Endodermal cell (in vitro differentiated cells): ENCODE measurements at places on chromosomes 1 and 21. TPM values are rescaled to one million over a fixed set of nuclear protein-coding genes. Genes with fewer than 3 reads are reported as not detected.

GRCh38 chr1:65359888-65360287 lies 50.5 kb downstream of the DNAJC6 start:
- DNase-seq = no peak
- no peak overlapping the region for H3K27ac ChIP-seq
- no peak overlapping the region for H3K4me3 ChIP-seq
- no peaks in the 10 kb centered on the region for H3K4me1 ChIP-seq
- H3K36me3 ChIP-seq = no peaks in the 10 kb centered on the region

- no peaks in the 10 kb centered on the region for H3K36me3 ChIP-seq
- H3K27ac ChIP-seq = no peak overlapping the region
- no peak for DNase-seq
- H3K4me3 ChIP-seq = no peak overlapping the region
- no peaks in the 10 kb centered on the region for H3K4me1 ChIP-seq
These were observed 15.4 kb upstream of the CD2 start for GRCh38 chr1:116738673-116739370.

DNA sequence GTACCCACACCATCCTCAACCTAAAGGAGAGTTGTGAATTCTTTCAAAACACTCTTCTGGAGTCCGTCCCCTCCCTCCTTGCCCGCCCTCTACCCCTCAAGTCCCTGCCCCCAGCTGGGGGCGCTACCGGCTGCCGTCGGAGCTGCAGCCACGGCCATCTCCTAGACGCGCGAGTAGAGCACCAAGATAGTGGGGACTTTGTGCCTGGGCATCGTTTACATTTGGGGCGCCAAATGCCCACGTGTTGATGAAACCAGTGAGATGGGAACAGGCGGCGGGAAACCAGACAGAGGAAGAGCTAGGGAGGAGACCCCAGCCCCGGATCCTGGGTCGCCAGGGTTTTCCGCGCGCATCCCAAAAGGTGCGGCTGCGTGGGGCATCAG lies 638 bp upstream of the OLIG2 start:
- no peak overlapping the region for H3K27ac ChIP-seq
- H3K4me3 ChIP-seq = peak overlapping the region; percentile 72
- peaks cover 100% of the 10 kb centered on the region for H3K27me3 ChIP-seq

Gene BTG3
- 47.7 to 54.3 TPM (median 48.2 TPM) in 3 replicates for total RNA-seq

GRCh38 chr1:234593109-234593508 lies 16.9 kb downstream of the IRF2BP2 start:
- H3K36me3 ChIP-seq = no peaks in the 10 kb centered on the region
- no peaks in the 10 kb centered on the region for H3K4me1 ChIP-seq
- DNase-seq = no peak

Gene IL22RA1
- total RNA-seq = 0.17 TPM in 1 of 3 replicates, not detected in the others

Gene BNIPL
- 0.56 and 1.6 TPM in 2 replicates for total RNA-seq

GRCh38 chr1:206002160-206002559 lies 1.0 kb downstream of the RAB7B start:
- H3K4me3 ChIP-seq = no peak overlapping the region
- no peak overlapping the region for H3K27ac ChIP-seq
- peak; percentile 43 for DNase-seq
- no peaks in the 10 kb centered on the region for H3K27me3 ChIP-seq

- no peak overlapping the region for H3K4me3 ChIP-seq
- no peak overlapping the region for H3K27ac ChIP-seq
- no peaks in the 10 kb centered on the region for H3K36me3 ChIP-seq
- H3K27me3 ChIP-seq = no peaks in the 10 kb centered on the region
- no peaks in the 10 kb centered on the region for H3K4me1 ChIP-seq
These were observed 15.6 kb upstream of the ZMYM6 start for GRCh38 chr1:35047188-35047858.

DNA sequence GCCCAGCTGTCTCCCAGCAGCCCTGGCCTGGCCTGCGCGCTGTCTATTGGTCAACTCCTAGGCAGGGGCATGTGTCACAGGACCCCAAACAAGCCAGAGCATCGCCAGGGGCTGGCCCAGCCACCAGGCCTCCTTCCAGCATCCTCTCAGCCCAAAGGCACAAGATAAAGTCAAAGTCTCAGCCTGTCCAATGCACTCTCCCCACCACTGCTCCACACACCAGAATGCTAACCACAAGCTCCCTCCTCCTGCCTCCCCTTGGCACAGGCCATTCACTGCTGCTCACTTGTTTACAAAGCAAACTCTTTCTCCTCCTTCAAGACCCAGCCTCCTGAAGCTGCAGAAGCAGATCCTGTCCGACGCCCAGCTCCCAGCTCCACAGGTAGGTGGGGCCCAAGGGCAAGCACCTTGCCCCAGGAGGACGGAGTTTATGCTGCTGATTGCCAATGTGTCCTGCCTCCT lies 133.4 kb downstream of the DMRTB1 start:
- no peak overlapping the region for H3K4me3 ChIP-seq
- H3K27me3 ChIP-seq = no peaks in the 10 kb centered on the region
- H3K27ac ChIP-seq = no peak overlapping the region
- no peaks in the 10 kb centered on the region for H3K36me3 ChIP-seq

DNA sequence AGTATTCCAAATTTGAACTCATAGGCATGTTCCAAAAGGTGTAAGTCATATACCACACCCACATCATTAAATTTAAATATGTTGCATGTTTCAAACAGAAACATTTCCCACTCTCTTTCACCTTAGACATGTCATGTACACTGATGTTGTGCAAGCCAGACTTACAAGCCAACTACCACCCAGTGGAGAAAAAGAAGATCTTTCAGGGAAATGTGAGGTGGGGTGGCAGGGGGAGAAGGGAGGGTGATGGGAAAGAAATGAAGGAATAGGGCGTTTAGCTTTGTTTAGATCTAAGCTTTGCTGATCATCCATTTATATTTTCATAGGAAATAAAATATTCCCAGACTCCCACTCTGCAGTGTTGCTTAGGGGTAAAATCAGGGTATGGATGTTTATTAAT lies 1.6 kb downstream of the NEGR1 start:
- H3K4me1 ChIP-seq = no peaks in the 10 kb centered on the region
- no peak for DNase-seq
- peaks cover 45% of the 10 kb centered on the region for H3K27me3 ChIP-seq
- no peak overlapping the region for H3K27ac ChIP-seq
- H3K4me3 ChIP-seq = no peak overlapping the region
- no peaks in the 10 kb centered on the region for H3K36me3 ChIP-seq

- H3K4me1 ChIP-seq = peaks cover 7% of the 10 kb centered on the region
- no peak overlapping the region for H3K4me3 ChIP-seq
- DNase-seq = no peak
- H3K27me3 ChIP-seq = no peaks in the 10 kb centered on the region
- peaks cover 24% of the 10 kb centered on the region for H3K36me3 ChIP-seq
- H3K27ac ChIP-seq = no peak overlapping the region
These were observed 40.1 kb downstream of the MAST2 start for GRCh38 chr1:45843474-45843905.

Gene CFHR1
- not detected in 3 replicates for total RNA-seq

Gene PCP4
- not detected in 3 replicates for total RNA-seq

- no peaks in the 10 kb centered on the region for H3K36me3 ChIP-seq
- no peaks in the 10 kb centered on the region for H3K4me1 ChIP-seq
- no peak overlapping the region for H3K27ac ChIP-seq
- no peak overlapping the region for H3K4me3 ChIP-seq
These were observed 7.0 kb upstream of the GPR88 start for GRCh38 chr1:100530880-100531487.

Gene PROK1
- not detected in 3 replicates for total RNA-seq

Gene POTED
- not detected in 3 replicates for total RNA-seq

GRCh38 chr1:220454155-220454777 lies 73.7 kb upstream of the MARK1 start:
- no peaks in the 10 kb centered on the region for H3K4me1 ChIP-seq
- no peaks in the 10 kb centered on the region for H3K27me3 ChIP-seq
- no peak overlapping the region for H3K27ac ChIP-seq

Gene TSTD1
- 56.6 and 59.1 TPM in 2 replicates for total RNA-seq

GRCh38 chr1:21673277-21673780 lies 4.2 kb upstream of the RAP1GAP start:
- H3K4me3 ChIP-seq = no peak overlapping the region
- H3K36me3 ChIP-seq = peaks cover 7% of the 10 kb centered on the region
- DNase-seq = no peak
- no peaks in the 10 kb centered on the region for H3K4me1 ChIP-seq
- peaks cover 5% of the 10 kb centered on the region for H3K27me3 ChIP-seq

Gene PLA2G2A
- total RNA-seq = not detected in 3 replicates

- H3K36me3 ChIP-seq = peaks cover 69% of the 10 kb centered on the region
- no peak overlapping the region for H3K4me3 ChIP-seq
- no peaks in the 10 kb centered on the region for H3K27me3 ChIP-seq
- H3K4me1 ChIP-seq = peaks cover 5% of the 10 kb centered on the region
- no peak for DNase-seq
These were observed 44.1 kb downstream of the SLC66A1 start for GRCh38 chr1:19356266-19356665.

DNA sequence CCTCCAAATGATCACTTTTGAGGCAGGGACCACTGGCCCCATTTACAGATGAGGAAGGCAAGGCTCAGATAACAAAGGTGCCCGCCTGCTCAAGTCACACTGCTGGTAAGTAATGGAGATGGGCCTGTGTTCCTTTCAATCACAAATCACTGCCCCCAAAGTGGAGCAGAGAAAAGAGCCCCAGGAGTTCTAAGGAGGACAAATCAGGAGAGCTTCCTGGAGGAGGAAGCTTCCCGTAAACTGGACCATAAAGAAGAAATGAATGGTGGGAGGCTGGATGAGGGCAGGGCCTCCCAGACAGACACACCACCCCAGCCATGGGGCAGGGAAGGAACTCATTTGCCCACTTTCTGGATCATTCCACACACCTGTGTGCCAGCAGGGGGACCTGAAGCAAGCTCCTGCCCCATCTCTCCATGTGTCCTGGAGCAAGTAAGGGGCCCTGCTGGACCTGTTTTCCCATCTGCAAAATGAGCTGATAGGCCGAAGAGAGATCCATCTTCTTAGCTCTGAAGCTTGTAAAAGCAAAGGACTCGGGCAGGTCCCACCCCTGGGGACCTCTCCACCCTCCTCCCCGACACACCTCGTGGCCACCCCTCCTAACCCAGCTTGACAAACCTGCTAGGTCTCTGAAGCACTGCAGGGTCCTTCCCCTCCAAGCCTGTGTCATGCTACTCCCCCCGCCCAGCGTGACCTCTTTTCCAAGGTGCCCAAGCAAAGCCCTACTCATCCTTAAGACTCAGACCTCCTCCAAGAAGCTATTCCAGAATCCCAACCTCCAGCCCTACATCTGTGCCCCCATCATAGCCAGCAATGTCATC lies 5.5 kb downstream of the LAPTM5 start:
- H3K27me3 ChIP-seq = no peaks in the 10 kb centered on the region
- no peaks in the 10 kb centered on the region for H3K36me3 ChIP-seq
- no peak for DNase-seq
- H3K27ac ChIP-seq = no peak overlapping the region

DNA sequence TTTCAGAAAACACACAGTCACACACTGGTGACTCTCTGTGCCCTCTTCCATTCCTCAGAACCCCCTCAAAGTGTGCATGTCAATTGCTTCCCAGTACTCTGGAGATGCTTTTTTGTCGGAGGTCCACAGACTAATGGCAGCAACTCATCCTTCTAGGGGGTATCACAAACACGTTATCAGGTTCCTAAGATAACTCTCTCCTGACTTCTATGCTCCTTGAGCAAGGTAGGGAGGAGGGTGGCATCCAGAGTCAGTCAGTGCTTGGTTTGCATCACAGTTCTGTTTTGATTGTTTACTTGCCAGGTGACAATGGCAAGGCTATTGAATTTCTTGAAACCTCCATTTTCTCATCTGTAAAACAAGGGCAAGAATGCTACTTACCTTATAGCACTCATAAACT lies 39.4 kb upstream of the DYNLT5 start:
- H3K36me3 ChIP-seq = no peaks in the 10 kb centered on the region
- H3K4me1 ChIP-seq = no peaks in the 10 kb centered on the region
- no peak overlapping the region for H3K4me3 ChIP-seq
- no peak overlapping the region for H3K27ac ChIP-seq
- H3K27me3 ChIP-seq = no peaks in the 10 kb centered on the region

Gene OPTC
- 0.26 TPM in 1 of 2 replicates, not detected in the other for total RNA-seq

- no peak overlapping the region for H3K4me3 ChIP-seq
- no peaks in the 10 kb centered on the region for H3K27me3 ChIP-seq
These were observed 125.9 kb downstream of the RIPK4 start for GRCh38 chr21:41640748-41641509.

Gene ANGPTL3
- total RNA-seq = not detected in 2 replicates

Gene DTL
- total RNA-seq = 21.6 to 73.8 TPM (median 60.4 TPM) in 3 replicates

DNA sequence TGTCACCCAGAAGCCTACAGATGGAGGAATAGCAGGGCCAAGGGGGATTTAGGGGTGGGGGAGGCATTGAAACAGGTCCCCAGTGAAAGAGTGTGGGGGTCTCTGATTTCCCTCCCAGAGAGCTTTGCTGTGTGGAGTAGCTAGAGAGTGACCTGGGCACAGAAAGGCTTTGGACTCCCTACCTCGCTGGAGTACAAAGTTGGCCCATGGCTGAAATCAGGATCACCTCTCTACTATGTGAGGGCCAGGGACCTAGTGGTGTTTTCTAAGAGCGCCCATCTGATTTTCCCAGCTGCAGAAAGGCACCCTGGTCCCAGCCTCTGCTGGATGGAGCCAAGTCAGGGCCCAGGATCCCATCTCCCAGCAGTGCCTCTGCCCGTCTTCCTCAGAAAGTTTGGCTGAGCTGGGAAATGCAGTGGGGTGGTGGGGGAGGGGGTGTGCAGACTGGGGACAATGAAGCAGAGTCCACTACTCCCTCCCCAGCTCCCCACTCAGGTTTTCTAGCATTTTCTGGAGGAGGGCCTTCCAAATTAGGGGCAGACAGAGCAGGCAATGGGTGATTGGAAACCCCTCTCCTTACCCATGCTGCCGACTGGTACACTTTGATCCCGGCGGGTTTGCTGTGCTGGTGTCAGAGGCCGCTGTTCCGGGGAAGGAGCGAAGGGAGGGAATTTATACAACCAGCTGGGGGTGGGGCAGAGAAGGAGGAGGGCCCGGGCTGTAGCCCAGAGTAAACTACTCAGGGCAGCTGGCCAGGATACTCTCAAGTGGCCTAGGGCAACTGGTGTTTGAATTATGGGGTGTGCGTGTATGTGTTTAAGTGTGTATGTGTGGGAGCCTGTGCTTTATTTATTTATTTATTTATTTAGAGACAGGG lies at the start of gene SELENBP1:
SELENBP1 (minus strand) TSS at position 648 of the 877 bp plus-strand sequence; CDS start at position 584, 64 bp downstream.
- no peaks in the 10 kb centered on the region for H3K27me3 ChIP-seq
- H3K27ac ChIP-seq = peak within 1 kb of the TSS; percentile 77
- no peaks in the 10 kb centered on the region for H3K36me3 ChIP-seq
- DNase-seq = peak; percentile 86
- H3K4me3 ChIP-seq = peak within 1 kb of the TSS; percentile 75
- peaks cover 6% of the 10 kb centered on the region for H3K4me1 ChIP-seq

DNA sequence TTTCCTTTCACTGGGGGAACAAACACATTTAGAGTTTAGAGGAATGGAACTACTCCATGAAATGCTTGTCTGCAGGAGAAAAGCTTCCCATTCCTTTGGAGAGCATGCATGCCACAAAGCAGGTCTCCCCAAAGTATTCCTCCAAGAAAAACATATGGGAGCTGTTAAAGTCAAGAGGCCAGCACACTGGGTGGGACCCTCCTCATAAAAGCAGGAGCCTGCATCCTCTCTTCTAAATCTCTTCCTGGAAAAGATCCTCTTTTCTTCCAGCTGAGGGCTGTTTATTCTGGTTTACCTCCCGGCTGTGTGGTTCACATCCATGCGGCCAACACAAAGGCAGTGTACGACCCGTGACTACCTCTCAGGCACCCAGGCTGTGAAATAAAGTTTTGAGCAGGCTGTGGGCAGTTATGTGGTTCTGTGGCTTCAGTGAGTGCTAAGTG lies 103.4 kb downstream of the TENT5C start:
- H3K4me1 ChIP-seq = peaks cover 8% of the 10 kb centered on the region
- no peak for DNase-seq
- no peak overlapping the region for H3K4me3 ChIP-seq
- H3K36me3 ChIP-seq = no peaks in the 10 kb centered on the region

- peaks cover 69% of the 10 kb centered on the region for H3K4me1 ChIP-seq
- peak overlapping the region; percentile 12 for H3K4me3 ChIP-seq
- DNase-seq = no peak
- peak overlapping the region; percentile 5 for H3K27ac ChIP-seq
These were observed 29.0 kb downstream of the SSBP3 start for GRCh38 chr1:54377040-54377691.
